ENCODE measurements at places on chromosomes 5 and 9. TPM values are rescaled to one million over a fixed set of nuclear protein-coding genes. Genes with fewer than 3 reads are reported as not detected.

- no peak overlapping the region for H3K27ac ChIP-seq
- no peaks in the 10 kb centered on the region for H3K36me3 ChIP-seq
- H3K27me3 ChIP-seq: no peaks in the 10 kb centered on the region
- H3K4me3 ChIP-seq: no peak overlapping the region
- no peaks in the 10 kb centered on the region for H3K4me1 ChIP-seq
Measured at GRCh38 chr9:93223260-93224180, 39.6 kb downstream of the WNK2 start.

DNA sequence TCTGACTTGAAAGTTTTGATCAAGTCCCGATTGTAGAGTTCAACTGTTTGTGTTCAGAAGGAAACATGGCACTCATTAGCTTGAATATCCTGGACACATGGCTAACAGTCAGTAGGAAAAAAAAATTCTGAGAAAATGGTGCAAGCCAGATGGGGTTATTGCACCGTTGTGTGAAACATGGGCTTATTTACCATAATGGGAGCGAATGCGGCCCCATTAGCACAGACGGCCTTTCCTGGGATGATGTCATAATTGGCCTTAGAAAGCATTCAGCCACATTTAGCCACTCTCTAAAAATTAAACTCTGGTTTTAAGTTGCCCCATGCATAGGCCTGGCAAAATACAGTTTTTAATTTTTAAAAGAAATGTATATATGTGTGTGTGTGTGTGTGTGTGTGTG, 112.1 kb downstream of the IRX2 start:
- no peak overlapping the region for H3K4me3 ChIP-seq
- no peaks in the 10 kb centered on the region for H3K36me3 ChIP-seq
- H3K4me1 ChIP-seq: no peaks in the 10 kb centered on the region
- H3K27ac ChIP-seq: no peak overlapping the region
- H3K27me3 ChIP-seq: no peaks in the 10 kb centered on the region

DNA sequence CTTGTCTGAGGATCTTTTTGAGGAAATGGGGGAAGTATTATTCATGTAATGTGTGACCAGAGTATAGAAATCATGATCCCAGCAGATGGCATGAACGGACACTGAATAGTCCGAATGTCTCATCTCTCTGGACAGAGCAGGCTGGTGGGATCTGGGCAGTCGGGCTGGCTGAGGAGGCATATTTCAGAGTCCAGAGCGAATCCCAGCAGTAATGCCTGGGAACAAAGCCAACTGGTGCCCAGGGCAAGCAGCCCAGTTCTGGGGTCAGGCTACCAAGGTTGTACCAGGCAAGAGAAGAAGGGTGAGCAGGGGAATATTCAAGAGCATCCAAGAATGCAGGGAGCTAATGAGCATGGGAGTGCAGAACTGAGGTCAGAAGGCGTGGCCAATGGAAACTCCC, 306.4 kb downstream of the ZSWIM6 start:
- no peak overlapping the region for H3K27ac ChIP-seq
- no peaks in the 10 kb centered on the region for H3K27me3 ChIP-seq
- no peak for DNase-seq
- H3K4me3 ChIP-seq: no peak overlapping the region
- no peaks in the 10 kb centered on the region for H3K36me3 ChIP-seq
- H3K4me1 ChIP-seq: no peaks in the 10 kb centered on the region

DNA sequence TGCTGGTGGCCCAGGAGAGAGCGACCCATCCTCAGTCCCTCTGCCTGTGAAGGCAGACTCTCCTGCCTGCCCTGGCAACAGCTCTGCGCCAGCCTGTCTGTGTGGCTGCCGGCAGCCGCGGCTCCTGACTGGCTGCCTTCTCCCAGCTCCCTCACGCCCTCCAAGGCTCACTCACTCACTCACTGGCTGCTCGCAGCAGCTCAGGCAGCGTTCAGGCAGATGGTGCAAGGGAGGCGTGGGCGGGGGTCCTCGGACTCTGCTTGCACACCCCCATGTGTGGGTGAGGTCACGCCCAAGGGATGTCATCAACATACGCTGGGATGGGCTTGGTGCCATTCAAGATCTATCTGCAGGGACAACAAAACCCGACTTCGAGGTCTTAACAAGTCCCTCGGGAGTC, 66.7 kb downstream of the DAB2IP start:
- H3K27me3 ChIP-seq: no peaks in the 10 kb centered on the region
- no peaks in the 10 kb centered on the region for H3K4me1 ChIP-seq
- no peak for DNase-seq
- H3K36me3 ChIP-seq: no peaks in the 10 kb centered on the region
- no peak overlapping the region for H3K27ac ChIP-seq

DNA sequence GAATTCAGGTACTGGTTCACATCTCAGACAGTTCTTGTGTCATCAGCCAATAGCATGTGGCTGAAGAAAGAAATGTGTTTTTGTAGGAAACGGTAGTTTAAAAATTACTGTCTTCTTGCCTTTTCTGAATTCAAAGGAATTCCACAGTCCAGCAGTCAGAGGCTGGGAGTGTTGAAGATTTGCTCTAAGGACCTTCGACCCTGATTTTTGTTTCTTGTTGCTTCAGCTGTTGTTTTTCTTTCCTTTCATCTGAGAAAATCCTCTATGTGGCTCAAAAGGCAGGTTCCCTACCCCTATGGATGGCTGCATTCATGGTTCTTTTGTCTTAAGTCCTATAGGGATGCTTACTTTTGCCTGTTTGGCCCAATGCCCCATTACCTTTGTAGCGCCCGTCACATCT, 304.9 kb downstream of the TMEM167A start:
- H3K27me3 ChIP-seq: no peaks in the 10 kb centered on the region
- no peak overlapping the region for H3K27ac ChIP-seq
- H3K4me3 ChIP-seq: no peak overlapping the region
- no peak for DNase-seq

DNA sequence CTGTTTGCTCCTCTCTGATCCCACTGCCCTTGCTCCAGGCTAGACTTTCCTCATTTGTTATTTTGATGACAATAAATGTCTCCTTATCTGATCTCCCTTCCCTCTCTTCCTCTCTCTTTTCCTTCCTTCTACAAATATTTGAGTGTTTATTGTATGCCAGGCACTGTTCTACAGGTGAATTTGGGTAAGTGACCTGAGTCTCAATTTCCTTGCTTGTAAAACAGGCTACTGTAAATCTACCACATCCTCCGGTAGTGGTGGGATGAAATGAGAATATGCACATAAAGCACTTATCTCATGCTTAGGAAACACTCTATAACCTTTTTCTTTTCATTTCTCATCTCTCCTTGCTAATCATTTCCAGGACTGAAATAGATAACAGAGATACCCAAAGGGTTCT, 86.4 kb downstream of the HMHB1 start:
- no peaks in the 10 kb centered on the region for H3K27me3 ChIP-seq
- no peaks in the 10 kb centered on the region for H3K36me3 ChIP-seq
- no peak overlapping the region for H3K4me3 ChIP-seq
- no peak for DNase-seq
- no peak overlapping the region for H3K27ac ChIP-seq

GRCh38 chr5:113065626-113066025, 89.0 kb downstream of the DCP2 start:
- no peaks in the 10 kb centered on the region for H3K27me3 ChIP-seq
- no peaks in the 10 kb centered on the region for H3K4me1 ChIP-seq
- DNase-seq: no peak
- no peak overlapping the region for H3K27ac ChIP-seq
- H3K36me3 ChIP-seq: no peaks in the 10 kb centered on the region

GRCh38 chr9:107336718-107337360, 53.8 kb downstream of the RAD23B start:
- peaks cover 4% of the 10 kb centered on the region for H3K36me3 ChIP-seq
- H3K27me3 ChIP-seq: no peaks in the 10 kb centered on the region
- DNase-seq: no peak
- H3K4me3 ChIP-seq: no peak overlapping the region
- H3K27ac ChIP-seq: no peak overlapping the region

DNA sequence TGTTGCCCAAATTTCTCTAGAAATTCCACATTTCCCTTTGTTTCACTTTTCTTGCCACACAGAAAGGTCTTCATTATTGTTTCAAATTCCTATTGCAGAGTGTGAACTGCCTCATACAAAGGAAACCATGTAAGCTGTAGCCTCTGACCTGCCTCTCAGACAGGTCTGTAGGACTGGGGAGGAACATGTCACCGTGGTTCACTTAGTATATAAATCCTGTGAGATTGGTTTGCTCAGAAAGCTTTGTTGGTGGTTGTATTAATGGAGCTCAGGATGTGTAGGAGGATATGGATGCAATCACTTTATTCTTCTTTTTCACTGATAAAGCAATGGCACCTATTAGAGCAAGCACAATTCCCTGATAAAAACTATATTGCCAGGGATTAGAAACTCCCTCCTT, 4.2 kb downstream of the SGCD start:
- H3K27me3 ChIP-seq: no peaks in the 10 kb centered on the region
- no peak for DNase-seq
- H3K4me3 ChIP-seq: no peak overlapping the region
- H3K4me1 ChIP-seq: peaks cover 2% of the 10 kb centered on the region
- peaks cover 6% of the 10 kb centered on the region for H3K36me3 ChIP-seq
- H3K27ac ChIP-seq: no peak overlapping the region

DNA sequence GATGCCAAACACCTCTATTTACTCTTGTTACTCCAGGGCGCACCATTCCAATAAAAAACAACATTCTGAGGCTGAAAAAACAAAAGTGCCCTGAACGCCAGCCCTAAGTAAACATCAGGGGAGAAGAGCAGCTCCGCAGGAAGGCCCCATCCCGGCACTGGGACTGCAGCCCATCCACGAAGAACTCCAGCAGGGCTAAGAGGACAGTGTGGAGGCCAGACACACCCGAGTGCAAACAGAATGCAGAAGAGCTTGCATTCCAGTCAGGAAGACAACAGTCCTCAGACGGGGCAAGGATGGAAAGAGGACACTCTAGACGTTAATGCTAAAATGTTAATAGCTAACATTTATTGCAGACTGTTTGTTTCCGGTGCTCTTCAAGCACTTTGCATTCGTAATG, 33.0 kb downstream of the FAM240B start:
- H3K36me3 ChIP-seq: no peaks in the 10 kb centered on the region
- no peaks in the 10 kb centered on the region for H3K27me3 ChIP-seq
- H3K27ac ChIP-seq: no peak overlapping the region
- DNase-seq: no peak
- H3K4me3 ChIP-seq: no peak overlapping the region

- no peak overlapping the region for H3K27ac ChIP-seq
- peaks cover 6% of the 10 kb centered on the region for H3K4me1 ChIP-seq
- H3K4me3 ChIP-seq: no peak overlapping the region
- no peak for DNase-seq
Measured at GRCh38 chr9:110801426-110801825, 132.8 kb downstream of the MUSK start.

GRCh38 chr5:142915813-142916424, 145.7 kb downstream of the ARHGAP26 start:
- DNase-seq: no peak
- H3K4me3 ChIP-seq: no peak overlapping the region
- peaks cover 3% of the 10 kb centered on the region for H3K36me3 ChIP-seq
- no peak overlapping the region for H3K27ac ChIP-seq
- H3K4me1 ChIP-seq: no peaks in the 10 kb centered on the region
- no peaks in the 10 kb centered on the region for H3K27me3 ChIP-seq

- H3K27me3 ChIP-seq: no peaks in the 10 kb centered on the region
- peak; percentile 33 for DNase-seq
- H3K27ac ChIP-seq: no peak overlapping the region
- H3K4me1 ChIP-seq: no peaks in the 10 kb centered on the region
- H3K36me3 ChIP-seq: no peaks in the 10 kb centered on the region
- no peak overlapping the region for H3K4me3 ChIP-seq
Measured at GRCh38 chr9:126703866-126704156, 90.1 kb downstream of the LMX1B start.

- H3K27me3 ChIP-seq: no peaks in the 10 kb centered on the region
- H3K36me3 ChIP-seq: no peaks in the 10 kb centered on the region
- DNase-seq: peak; percentile 48
- no peaks in the 10 kb centered on the region for H3K4me1 ChIP-seq
- H3K27ac ChIP-seq: no peak overlapping the region
Measured at GRCh38 chr5:1667648-1668140, 131.9 kb downstream of the MRPL36 start.

- no peaks in the 10 kb centered on the region for H3K36me3 ChIP-seq
- no peak overlapping the region for H3K27ac ChIP-seq
- no peak overlapping the region for H3K4me3 ChIP-seq
- peaks cover 8% of the 10 kb centered on the region for H3K4me1 ChIP-seq
Measured at GRCh38 chr5:142748568-142749249, 21.5 kb upstream of the ARHGAP26 start.

GRCh38 chr9:89602978-89603766, 1.6 kb upstream of the GADD45G start:
- H3K4me1 ChIP-seq: no peaks in the 10 kb centered on the region
- peak; percentile 96 for DNase-seq
- H3K27me3 ChIP-seq: no peaks in the 10 kb centered on the region
- no peak overlapping the region for H3K27ac ChIP-seq

DNA sequence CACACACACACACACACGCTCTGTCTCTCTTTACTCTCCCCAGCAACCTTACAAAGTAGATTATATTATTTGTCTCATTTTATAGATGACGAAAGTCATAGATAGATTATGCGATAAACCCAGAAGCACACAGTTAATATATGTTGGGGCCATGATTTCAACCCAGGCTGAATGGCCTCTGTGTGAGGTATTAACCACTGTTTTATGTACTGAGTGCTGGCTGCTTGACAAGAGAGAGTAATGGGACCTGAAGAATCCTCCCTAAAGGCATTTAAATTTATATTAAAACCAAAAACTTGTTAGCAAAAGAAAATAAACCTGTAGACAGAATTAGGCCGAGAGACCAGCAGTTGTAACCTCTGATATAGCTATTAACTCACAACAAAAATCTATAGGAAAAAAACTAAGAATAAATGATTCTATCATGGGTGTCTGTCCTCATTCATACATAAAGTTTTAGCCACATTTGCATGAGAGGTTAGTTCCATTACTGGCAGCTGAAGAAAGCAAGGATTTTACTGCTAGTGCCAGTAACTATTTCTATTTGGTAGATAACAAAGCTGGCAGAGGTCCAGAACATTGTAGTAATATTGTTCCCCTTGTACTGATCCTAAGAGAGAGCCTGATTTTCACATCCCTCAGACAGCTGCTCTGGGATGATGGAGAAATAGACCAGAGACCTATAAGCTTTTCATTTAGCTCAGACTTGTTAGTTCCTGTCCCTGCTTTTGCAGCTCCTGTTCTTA, 250.9 kb downstream of the ADGRV1 start:
- no peak overlapping the region for H3K4me3 ChIP-seq
- DNase-seq: no peak
- H3K27me3 ChIP-seq: no peaks in the 10 kb centered on the region
- no peaks in the 10 kb centered on the region for H3K4me1 ChIP-seq
- H3K36me3 ChIP-seq: no peaks in the 10 kb centered on the region

DNA sequence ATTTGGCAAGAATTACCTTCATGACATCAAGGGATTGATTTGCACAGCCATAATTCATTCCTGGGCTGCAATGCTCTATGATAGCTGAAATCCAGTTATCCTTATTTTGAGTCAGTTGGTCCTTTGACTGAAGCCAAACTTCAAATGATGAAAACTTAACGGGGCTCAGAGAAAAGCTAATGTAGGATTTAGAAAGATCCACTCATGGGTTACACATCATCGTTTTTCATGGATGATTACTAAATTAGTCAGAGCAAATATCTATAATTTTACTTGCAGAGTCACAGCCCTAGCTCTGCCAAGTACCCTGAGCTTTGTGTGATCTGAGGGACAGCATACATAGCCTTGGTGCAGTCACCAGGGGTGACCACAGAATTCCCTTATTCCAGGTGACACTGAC, 27.3 kb upstream of the MUSK start:
- H3K27me3 ChIP-seq: no peaks in the 10 kb centered on the region
- no peak for DNase-seq
- H3K36me3 ChIP-seq: no peaks in the 10 kb centered on the region
- no peaks in the 10 kb centered on the region for H3K4me1 ChIP-seq
- no peak overlapping the region for H3K4me3 ChIP-seq

Gene PTGS1
- 10.4 TPM for total RNA-seq

Gene CATSPER3
- 0.29 TPM for total RNA-seq

Gene SPATA31A1
- not detected for total RNA-seq

Gene CHSY3
- total RNA-seq: 32.5 TPM

Gene IFNK
- total RNA-seq: not detected

Gene SHOC1
- not detected for total RNA-seq

Gene ELL2
- 207 TPM for total RNA-seq

Gene NPR3
- total RNA-seq: 15.2 TPM

Data from aorta (tissue), 5 donors.